ENCODE measurements at places on chromosomes 1 and 21.

- DNase-seq, result no peak
Measured at GRCh38 chr1:8040586-8040985, 14.5 kb upstream of the ERRFI1 start.

DNA sequence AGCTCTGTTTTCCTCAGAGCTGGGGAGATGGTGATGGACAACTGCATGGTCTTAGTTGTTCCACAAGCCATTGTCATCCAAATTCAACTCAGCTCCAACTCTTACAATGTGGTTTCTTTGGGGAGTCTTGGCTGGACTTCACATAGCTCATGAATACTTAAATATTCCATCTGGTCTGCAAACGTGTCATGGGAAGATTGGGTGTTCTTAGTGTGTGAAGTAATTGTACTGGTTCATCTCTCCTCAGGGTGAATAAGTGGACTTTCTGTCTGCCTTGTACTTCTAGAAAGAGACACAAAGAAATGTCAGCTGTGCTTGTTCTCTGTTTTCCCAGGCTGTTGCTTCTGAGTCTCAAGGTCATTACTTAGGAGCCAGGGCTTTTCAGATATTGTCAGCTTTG, 106.6 kb downstream of the VPS13D start:
- no peak for DNase-seq

- no peak for DNase-seq
Measured at GRCh38 chr21:45698493-45699184, 55.1 kb downstream of the PCBP3 start.

DNA sequence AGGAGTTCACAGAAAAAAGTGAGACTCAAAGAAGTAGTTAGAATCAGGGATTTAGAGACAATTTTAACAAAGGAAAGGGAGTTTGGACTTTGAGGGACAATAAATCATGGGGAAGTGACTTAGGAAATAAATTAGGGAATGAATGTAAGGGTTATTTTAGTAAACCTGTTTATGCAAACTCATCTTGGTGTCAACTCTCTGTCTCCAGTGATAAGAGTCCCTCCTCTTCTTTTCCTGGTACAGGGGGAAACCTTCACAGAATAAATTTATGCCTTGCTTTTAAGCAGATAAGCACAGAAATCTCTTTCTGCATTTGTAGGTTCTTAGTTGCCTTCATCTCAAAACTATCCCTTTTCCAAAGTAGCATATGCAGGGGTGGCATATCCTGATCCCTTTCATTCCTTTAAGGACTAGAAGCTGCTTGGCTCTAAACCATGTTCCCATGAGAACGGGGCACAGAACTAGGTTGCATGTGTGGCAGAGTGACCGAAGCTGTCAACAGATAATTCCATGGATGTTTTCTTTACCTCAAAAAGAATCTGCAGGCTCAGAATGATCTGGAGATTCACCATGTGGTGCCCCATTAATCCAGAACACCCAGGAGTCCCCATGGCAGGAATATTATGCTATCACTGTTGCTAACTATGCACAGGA, 155.4 kb downstream of the ZNF648 start:
- DNase-seq, result no peak

DNA sequence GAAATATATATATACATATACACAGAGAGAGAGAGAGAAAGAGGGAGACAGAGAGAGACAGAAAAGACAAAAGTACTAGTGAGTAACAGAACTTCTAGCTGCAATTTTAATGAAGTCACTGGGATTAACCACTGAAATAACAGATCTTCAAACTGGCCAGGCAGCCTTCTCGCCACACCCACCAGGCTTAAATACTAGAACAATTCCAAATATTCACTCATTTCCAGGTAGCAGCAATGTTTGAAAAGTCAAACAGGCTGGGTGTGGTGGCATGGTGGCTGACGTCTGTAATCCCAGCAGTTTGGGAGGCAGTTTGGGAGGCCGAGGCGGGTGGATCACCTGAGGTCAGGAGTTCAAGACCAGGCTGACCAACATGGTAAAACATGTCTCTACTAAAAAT, 5.2 kb downstream of the PRDX1 start:
- DNase-seq, result no peak

GRCh38 chr21:31559368-31560119, 99.9 kb upstream of the SOD1 start:
- DNase-seq, result peak; percentile 97

GRCh38 chr1:21365036-21365435, 74.8 kb upstream of the ECE1 start:
- no peak for DNase-seq

- DNase-seq, result no peak
Measured at GRCh38 chr1:39391691-39392679, 99.5 kb upstream of the BMP8A start.

DNA sequence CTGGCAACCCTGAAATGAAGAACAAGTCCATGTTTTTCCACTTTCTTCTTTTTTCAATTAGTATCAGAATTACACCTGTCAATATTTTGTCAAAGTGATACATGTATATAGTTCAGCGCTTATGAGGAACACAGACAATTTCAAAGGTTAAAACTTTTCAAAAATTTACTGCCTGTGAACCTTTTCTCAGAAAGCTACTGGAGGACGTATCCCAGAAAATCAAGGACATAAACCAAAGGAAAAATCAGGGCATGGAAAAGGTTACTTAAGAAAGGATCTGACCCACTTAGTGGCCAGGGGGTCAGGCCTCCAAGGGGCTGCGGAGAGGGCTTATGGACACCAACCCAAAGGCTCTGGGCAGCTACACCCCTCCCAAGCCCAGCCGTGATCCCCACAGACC, 81.1 kb upstream of the ACTRT2 start:
- DNase-seq, result no peak

- DNase-seq, result no peak
Measured at GRCh38 chr21:41929248-41929647, 24.6 kb downstream of the C2CD2 start.

- no peak for DNase-seq
Measured at GRCh38 chr21:32842146-32842545, 70.6 kb upstream of the PAXBP1 start.

- DNase-seq, result peak; percentile 53
Measured at GRCh38 chr1:203440771-203441170, 34.8 kb upstream of the PRELP start.

- no peak for DNase-seq
Measured at GRCh38 chr1:86583032-86583431, 36.2 kb downstream of the CLCA4 start.

- DNase-seq, result no peak
Measured at GRCh38 chr1:3661631-3662030, 9.3 kb downstream of the TP73 start.

DNA sequence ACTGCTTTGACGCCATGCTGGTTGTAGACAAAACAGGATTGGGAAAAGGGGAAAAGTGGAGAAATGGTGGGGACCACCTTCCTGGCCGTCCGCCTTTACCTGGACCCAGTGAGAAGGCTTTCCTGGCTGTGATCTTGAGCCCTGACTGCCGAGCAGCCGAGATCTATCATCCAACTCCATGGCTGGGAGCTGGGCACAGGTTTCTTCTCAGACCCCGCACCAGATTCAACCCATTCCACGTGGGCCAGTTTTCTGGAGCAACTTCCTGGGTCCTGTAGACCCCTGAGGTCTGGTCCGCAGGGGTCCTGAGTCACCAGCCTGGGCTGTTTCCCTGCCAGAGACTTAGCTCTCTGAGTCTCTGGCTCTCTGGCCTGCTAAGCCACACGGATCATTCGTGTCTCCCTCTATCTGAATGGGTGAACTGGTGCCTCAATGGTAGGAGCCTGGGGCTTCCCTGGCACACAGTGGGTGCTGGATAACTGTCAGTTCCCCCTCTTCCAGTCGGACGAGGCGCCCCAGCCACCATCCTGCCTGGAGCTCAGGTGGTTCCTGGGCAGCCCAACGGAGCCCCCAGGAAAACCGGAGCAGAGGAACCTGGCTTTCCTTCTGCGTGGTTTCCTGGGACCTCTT, 4.5 kb upstream of the NPHP4 start:
- DNase-seq, result no peak

- no peak for DNase-seq
Measured at GRCh38 chr1:206635978-206636345, 626 bp downstream of the DYRK3 start.

DNA sequence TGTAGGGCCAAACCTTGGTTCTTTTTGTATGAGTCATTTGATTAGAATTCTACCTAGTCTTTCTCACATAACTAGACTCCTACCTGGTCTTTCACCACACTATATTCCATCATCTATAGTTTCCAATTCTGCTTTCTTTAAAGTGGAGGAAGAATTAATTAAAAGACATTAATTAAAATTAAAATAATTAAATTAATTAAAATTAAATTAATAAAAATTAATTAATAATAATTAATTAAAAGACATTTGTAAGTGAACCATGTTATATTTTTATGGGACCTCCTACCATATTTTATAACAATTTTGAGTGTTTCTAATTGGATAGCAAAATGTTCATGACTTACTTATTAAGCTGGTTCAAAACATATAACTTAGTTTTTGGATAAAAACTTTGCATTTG, 77.4 kb downstream of the CCDC18 start:
- DNase-seq, result no peak

DNA sequence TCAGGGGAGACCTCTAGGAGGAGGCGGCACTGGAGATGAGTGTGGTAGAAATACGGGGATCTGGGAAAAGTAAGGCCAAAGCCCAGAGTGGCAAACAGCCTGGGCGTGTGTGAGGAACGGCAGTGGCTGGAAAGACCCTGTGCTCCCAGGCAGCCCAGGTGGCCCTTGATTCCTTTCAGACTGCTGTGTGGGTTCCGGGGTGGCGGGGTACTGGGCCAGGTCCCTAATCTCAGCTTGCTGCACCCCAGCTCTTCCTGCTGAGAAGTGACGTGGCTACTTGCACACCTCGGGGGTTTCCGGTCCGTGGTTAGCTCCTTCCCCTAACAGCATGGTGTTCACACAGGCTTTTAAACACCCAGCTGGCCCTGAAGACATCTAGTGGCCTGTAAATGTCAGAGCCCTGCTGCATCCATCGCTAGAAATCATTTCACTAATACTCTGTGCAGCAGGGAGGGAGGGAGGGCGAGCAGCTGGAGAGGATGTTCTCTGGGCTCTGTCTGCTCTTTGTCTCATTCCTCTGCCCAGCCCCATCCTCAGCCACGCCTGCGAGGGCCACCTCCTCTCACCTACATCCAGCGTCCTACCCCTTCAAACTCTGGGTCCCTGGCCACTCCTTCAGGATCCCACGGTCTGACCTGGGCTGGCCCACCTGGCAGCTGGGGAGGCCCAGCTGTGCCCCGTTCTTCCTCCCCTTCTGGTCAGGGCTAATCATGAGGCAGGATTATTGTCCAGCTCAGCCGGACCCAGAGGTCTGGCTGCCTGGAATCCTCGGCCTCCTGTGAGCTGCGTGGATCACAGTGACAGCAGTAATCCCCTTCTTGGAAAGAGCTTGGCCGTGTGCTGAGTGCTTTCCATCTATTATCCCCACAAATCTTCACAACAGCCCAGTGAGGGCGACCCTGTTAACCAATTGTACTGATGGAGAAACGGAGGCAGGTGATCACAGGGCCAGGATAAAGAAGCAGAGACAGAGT, 7.2 kb downstream of the ZDHHC18 start:
- no peak for DNase-seq

DNA sequence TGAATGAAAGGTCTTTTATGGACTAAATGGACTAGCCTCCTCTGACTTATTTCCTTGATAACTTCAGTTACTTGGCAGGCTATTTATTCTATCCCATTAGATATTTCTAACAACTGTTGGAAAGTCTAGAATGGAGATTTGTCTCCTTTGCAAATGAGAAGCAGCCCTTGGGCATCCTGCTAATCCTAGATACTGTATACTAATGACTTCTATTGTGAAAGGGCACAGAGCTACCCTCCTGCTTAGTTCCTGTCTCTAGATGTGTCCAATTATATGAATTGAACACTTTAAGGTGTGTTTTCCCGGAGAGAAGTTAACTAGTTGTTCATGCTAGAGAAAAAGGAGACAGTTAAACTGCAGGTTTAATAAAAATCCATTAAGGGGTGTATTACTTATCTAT, 10.2 kb upstream of the NCMAP start:
- DNase-seq, result peak; percentile 4

- DNase-seq, result no peak
Measured at GRCh38 chr1:116877141-116877818, 32.4 kb upstream of the PTGFRN start.

GRCh38 chr1:31823780-31824179, 8.0 kb upstream of the SPOCD1 start:
- DNase-seq, result no peak

- peak; percentile 16 for DNase-seq
Measured at GRCh38 chr1:98406352-98407088, 255.0 kb upstream of the SNX7 start.

- DNase-seq, result no peak
Measured at GRCh38 chr1:226638608-226639007, 90.0 kb downstream of the STUM start.

GRCh38 chr1:100422065-100422464, 69.8 kb downstream of the CDC14A start:
- no peak for DNase-seq

GRCh38 chr1:15288173-15288926, 41.3 kb downstream of the FHAD1 start:
- peak; percentile 55 for DNase-seq

GRCh38 chr1:207703712-207704111, 48.1 kb upstream of the CD46 start:
- DNase-seq, result no peak

- no peak for DNase-seq
Measured at GRCh38 chr1:29469457-29469856, 233.1 kb downstream of the PTPRU start.

- DNase-seq, result no peak
Measured at GRCh38 chr1:184283999-184284398, 102.8 kb upstream of the C1orf21 start.

DNA sequence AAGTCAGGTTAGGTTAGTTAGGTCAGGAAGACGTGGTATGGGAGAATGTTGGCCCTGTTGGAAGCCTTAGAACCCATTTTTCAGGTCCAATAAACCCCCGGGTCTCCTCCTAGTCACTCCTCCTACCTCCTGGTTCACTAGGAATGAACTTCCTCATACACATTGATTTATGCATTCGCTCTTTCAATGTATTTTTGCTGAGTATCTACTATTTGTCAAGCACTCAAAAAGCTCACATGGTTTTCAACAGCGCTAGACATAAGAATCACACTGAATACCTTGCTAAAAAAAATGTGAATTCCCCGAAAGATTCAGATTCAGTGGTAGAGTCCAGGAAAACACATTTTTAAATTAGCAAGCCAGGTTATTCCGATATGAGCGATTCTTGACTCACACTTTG, 85.8 kb upstream of the LRRN2 start:
- no peak for DNase-seq

- DNase-seq, result no peak
Measured at GRCh38 chr21:44402323-44403105, 49.1 kb downstream of the TRPM2 start.

- peak; percentile 55 for DNase-seq
Measured at GRCh38 chr21:23936224-23936623, 1671.1 kb downstream of the MRPL39 start.
